ENCODE measurements at places on chromosomes 5 and 9.

GRCh38 chr5:177098470-177099141, 11.9 kb downstream of the FGFR4 start:
- DNase-seq: no peak

DNA sequence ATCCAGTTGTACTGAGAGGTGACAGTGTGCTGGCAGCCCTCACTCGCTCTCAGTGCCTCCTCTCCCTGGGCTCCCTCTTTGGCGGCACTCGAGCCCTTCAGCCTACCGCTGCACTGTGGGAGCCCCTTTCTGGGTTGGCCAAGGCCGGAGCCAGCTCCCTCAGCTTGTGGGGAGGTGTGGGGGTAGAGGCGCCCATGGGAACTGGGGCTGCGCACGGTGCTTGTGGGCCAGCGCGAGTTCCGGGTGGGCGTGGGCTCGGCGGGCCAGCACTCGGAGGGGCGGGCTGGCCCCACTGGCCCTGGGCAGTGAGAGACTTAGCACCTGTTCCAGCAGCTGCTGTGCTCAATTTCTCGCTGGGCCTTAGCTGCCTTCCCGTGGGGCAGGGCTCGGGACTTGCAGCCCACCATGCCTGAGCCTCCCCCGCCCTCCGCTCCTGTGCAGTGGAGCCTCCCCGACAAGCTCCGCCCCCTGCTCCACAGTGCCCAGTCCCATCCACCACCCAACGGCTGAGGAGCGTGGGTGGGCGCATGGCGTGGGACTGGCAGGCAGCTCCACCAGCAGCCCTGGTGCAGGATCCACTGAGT, 342.2 kb upstream of the ZNF608 start:
- DNase-seq: no peak

DNA sequence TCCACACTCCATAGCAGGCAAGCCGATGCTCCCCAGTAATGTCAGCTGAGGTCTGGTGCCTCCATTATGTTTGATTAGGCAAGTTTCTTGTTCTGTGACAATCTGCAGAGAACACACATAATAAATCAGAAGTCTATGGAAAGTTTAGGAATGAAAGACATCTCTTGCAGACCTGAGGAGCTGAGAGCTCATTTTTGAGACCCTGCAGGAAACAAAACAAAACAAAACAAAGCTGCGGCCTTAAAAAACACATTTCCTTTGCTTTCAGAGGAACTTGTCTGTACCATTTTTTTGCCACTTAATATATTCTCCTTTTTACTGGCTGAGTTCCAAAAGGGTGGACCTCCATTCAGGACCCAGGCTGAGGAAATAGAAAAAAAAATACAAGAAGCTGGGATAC, 481.2 kb upstream of the DMAC1 start:
- no peak for DNase-seq

DNA sequence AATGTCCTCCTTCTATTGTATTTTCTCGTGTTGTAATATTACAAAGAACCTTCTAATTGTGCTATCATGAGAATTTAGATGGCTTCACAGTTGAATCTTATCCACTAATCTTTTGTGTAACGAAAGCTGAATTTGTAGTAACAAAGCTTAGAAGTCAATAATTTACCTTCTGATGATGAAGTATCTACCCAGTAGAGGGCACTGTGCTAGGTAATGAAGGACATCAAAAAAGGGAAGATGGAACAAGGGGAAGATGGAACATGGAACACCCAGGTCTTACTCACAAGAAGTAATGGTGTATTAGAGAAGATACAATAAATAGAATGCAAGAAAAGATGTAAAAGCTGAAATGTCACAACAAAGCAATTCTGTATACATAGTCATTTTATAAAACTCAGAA, 131.0 kb upstream of the CCNG1 start:
- DNase-seq: peak; percentile 75

- no peak for DNase-seq
These were observed 261.6 kb upstream of the VLDLR start for GRCh38 chr9:2359891-2360471.

DNA sequence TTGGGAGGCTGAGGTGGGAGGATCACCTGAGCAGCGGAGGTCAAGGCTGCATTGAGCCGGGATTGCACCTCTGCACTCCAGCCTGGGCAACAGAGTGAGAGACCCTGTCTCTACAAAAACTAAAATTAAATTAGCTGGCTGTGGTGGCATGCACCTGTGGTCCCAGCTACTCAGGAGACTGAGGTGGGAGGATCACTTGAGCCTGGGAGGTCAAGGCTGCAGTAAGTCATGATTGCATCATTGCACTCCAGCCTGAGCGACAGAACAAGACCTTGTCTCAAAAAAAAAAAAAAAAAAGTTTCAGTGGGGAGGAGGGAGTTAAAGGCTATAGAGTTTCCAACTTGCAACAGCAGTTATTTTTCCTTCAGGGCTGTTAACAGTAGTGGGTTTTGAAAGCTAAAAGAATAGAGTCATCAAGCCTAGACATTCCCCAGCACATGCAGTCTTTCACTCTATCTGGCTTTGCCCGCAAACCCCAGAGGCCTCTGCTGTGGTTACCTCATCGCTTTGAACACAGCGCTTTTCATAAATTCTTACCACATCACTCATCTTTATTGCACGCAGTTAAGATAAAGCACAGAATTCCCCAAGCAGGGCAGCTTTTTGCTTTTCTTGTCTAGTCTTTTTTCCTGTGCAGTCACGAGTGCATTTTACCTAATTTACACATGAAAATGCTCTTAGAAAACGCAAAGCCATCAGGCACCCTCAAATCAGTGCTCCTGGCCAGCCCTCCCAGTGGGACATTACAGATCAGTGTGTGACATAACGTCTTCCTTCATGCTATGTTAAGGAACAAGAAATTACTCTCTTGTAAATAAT, 8.7 kb upstream of the SLC2A8 start:
- peak; percentile 92 for DNase-seq

DNA sequence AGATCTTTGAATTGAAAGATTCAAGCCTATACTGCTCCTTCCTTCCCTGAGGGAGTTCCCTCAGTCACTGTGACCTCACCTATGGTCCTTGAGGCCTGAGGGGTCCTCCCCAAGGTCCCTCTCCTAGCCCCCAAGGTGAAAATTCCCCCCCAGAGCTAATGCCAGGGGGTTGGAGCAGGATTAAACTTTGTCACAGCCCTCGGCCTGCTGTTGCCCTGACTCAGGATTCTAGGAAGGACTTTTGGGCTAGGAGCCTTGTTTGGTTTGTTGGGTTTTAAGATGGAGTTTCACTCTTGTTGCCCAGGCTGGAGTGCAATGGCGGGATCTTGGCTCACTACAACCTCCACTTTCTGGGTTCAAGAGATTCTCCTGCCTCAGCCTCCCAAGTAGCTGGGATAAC, 123.2 kb downstream of the C5orf15 start:
- DNase-seq: no peak

DNA sequence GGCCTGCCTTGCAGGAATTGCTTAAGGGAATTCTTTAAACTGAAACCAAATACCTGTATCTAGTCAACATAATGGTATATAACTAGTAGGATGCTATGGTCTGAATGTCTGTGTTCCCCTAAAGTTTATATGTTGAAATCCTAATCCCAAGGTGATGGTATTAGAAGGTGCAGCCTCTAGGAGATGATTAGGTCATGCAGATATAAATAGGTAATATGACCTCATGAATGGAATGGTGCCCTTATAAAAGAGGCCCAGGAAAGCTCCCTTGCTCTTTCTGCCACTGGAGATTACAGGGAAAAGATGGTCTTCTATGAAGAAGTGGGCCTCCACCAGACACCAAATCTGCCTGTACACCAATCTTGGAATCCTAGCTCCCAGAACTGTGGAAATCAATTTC, 7.4 kb upstream of the KIAA1958 start:
- DNase-seq: no peak

- DNase-seq: no peak
These were observed 30.9 kb upstream of the CDK20 start for GRCh38 chr9:88005240-88005639.

DNA sequence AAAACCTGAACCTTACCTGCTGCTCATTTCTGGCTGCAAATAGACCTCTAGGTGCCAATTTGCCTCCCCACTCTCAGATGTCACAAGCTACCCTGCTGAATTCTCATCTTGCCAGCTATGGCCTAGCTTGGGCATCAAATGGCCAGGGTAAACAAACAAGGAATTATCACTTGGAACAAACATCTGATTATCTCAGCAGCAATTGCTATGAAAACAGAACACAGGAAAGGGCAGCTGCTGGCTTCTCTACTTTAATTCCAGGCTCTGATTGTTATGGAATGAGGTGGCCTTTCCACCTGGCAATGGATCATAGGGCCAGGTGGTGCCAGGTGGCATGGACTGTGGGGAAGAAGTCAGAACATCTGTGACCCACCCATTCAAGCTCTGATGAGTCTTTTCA, 505.1 kb downstream of the TLR4 start:
- no peak for DNase-seq

- DNase-seq: peak; percentile 91
These were observed 473.6 kb upstream of the TNC start for GRCh38 chr9:115591584-115591984.

Measured in Karpas-422 (cell line).